NAMALWA (cell line): ENCODE measurements at places on chromosomes 12 and 14.

- no peak for DNase-seq
Measured at GRCh38 chr14:93099196-93099595, 16.5 kb downstream of the ITPK1 start.

- DNase-seq = peak; percentile 24
Measured at GRCh38 chr12:51886021-51886710, 1.7 kb upstream of the ANKRD33 start.

GRCh38 chr14:42535397-42535796, 928.7 kb downstream of the LRFN5 start:
- DNase-seq = no peak

GRCh38 chr14:54564071-54564867, 2.7 kb upstream of the SAMD4A start:
- DNase-seq = peak; percentile 53

DNA sequence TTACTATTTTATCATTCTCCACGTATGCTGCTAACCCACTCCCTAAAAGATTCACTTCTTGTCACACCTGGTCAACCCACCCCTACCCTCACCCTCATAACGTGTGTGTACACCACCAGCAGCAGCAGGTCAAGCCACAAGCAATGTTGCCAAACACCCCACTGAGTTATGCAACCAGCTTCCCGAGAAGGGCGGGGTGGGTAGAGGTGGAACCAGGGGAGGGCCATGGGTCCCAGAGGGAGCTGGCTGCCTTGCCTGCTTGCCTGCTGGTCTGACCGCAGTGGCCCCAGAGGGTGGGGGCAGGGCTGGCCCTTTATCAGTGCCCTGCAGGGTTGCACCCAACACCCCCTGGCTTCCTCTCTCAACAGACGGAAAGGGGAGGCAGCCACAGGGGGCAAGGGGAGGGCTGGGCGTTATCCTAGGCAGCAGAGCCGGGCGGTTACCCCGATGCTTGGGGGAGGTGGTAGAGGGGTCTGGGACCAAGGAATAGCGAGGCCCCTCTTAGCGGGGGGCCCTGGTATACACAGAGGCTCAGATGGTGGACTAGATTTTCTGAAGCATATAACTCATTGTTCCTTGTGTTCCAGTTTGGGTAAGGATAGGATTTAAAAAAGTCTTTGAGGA, 3.5 kb upstream of the NFE2 start:
- no peak for DNase-seq

DNA sequence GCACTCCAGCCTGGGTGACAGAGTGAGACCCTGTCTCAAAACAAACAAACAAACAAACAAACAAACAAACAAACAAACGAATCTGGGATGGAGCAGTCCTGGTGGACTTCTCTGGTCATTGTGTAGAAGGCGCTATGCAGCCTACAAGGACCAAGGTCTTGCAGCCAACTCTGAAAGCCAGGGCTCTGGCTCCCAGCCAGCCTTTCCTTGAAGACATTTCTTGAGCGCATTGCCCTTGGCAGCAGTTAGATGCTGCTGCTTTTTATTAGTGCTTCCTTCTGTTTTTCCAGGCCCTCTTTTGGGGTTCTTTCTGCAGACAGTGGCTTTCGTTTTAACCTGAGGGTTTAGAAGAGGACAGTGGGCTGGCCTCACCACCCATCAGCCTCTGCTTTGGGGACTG, 20.2 kb downstream of the CCDC177 start:
- no peak for DNase-seq

DNA sequence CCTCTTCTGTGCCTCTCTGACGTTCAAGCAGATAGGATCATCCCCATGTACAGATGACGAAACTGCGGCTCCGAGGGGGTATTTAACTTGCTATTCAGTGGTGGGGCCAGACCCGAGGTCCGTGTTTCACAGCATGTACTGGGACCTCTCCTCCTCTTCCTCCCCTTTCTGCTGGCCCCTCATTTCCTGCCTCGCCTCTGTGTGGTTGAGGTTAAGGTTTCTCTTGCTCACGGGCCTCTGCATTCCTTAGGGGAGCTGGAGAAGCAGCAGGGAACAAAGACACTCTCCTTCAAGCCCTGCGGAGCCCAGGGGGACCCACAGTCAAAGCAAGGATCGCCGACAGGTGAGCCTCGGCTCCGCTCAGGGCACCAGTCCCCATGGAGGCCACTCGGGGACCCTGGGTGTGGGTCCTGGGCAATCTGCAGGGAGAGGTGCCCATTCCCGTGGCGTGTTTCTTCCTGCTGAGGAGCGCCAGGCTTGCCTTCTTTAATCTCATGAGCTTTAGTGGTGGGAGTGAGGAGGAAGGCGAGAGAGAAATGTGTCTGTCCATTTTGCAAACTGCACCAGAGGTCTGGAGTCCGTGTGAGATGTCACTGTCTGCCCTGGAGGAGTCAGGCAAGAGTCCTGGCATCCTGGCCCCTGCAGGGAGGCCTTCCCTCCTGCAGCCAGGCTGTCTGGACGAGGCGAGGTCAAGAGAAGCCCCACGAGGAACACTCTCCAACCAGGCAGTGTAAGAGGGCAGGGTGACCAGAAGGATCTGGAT, 45.0 kb downstream of the SLC6A12 start:
- DNase-seq = no peak

GRCh38 chr12:76445462-76445861, 97.2 kb upstream of the BBS10 start:
- DNase-seq = no peak

DNA sequence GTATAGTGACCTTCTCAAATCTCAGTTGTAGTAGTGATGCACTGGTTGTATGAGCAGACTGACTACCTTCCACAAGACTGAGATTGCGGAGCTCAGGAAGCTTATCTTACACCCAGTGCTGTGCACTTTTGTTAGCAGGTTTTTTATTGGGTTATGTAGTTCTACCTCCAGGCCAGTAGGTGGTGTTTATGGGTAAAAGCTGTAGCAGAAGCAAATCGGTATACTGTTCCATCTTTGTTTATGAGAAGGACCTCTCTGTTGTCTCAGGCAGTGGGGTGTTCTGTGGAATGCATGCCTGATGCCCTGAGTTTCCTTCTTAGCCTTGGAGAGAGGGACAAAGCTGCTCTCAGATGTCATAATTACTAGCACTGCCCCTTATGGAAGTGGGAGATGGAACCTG, 217.8 kb downstream of the LRFN5 start:
- DNase-seq = peak; percentile 1

DNA sequence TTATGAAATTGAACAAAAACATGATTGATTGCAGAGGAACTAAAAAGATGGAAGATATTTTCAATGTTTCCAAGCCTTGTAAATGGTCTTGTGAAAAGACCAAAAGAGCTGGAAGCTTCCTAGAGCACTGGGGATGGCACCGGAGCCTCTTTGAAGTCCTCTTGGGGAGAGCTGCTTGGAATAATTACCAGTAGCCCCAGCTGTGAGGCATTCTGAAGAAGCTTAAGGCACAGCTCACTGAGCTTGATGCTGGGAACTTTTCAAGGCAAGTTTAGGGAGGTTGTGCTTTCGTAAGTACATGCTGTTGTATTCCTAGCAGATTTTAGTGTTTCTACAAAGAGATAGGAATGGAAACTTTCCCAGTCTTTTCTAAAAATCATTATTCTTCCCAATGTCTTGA, 13.9 kb downstream of the PDZRN4 start:
- no peak for DNase-seq

DNA sequence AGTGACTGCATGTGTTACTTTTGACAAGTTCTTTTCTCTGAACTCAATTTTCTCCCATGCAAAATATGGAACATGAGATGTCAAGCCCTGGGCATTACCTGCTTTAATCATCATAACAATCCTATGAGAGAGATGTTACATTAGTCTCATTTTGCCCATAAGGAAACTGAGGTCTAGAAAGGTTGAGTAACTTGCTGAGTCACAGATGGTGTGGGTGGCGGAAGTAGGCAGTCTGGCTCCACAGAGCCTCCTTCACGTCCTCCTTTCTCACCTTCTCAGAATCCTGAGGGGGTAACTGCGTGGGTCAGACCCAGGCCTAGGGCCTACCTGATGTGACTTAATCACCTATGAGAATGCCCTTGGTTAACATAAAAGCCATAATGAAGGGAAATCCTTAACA, 50.7 kb downstream of the TMTC1 start:
- DNase-seq = no peak
